ENCODE measurements at places on chromosomes 2 and 18.

DNA sequence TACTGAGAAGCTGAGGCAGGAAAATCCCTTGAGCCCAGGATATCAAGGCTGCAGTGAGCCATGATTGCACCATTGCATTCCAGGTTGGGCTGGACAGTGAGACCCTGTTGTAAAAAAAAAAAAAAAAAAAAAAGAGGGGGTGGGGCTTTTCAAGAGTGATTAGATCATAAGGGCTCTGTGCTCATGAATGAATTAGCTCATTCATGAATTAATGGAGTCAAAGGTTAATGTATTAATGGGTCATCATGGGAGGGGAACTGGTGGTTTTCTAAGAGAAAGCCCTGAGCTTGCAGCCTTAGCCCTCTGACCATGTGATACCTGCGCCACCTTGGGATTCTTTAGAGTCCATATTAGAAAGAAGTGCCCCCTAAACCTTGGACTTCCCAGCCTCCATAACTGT, 4.5 kb downstream of the SLC19A3 start:
- no peak for DNase-seq

DNA sequence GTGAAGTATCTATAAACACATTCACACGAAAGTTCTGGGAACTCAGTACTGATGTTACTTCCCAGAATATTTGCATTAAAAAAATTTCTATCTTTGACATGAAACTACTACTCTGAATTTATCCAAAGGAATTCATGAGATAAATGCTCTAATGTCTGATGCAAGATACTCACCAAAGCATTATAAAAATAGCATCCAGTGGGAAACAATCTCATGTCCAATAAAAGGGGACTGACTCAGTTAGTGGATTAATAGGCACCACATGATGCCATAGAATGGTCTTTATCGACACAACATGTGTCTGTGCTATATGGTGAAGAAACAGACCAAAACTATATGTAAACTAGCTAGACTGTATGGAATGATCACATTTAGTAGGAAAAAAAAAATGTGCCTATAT, 33.9 kb downstream of the LAMA3 start:
- no peak for DNase-seq

- no peak for DNase-seq
Measured at GRCh38 chr2:174846218-174846617, 81.9 kb upstream of the CHRNA1 start.

- no peak for DNase-seq
Measured at GRCh38 chr18:33560686-33561370, 17.2 kb upstream of the ASXL3 start.

GRCh38 chr18:14930076-14930475, 182.1 kb downstream of the ANKRD30B start:
- no peak for DNase-seq

GRCh38 chr18:58590254-58590653, 38.6 kb downstream of the ALPK2 start:
- peak; percentile 69 for DNase-seq

- no peak for DNase-seq
Measured at GRCh38 chr18:74063023-74063422, 84.6 kb downstream of the FBXO15 start.

GRCh38 chr2:7963787-7964186, 718.1 kb upstream of the ID2 start:
- DNase-seq = no peak

DNA sequence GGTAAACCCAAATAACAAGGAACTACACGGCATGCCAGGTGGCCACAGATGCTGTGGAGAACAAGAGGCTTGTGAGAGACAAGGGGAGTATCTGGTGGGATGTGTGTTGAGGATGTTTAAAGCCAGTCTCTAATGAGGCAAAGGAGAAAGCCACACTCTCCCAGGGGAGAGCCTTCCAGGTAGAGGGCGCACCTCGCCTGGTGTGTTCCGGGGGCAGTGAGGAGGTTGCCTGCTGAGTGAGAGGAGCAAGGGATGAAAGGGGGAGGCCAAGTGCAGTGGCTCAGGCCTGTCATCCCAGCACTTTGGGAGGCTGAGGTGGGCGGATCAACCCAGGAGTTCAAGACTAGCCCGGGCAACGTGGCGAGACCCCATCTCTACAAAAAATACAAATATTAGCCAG, 16.2 kb downstream of the SAG start:
- no peak for DNase-seq

Measured in right renal pelvis (tissue), 4 donors.